Activated T-helper 9 cell treated with anti-CD3 and anti-CD28 coated beads, Interleukin-2, amount 50 U/mL, for 16 hours (primary cell): ENCODE measurements at places on chromosomes 11 and 22.

DNA sequence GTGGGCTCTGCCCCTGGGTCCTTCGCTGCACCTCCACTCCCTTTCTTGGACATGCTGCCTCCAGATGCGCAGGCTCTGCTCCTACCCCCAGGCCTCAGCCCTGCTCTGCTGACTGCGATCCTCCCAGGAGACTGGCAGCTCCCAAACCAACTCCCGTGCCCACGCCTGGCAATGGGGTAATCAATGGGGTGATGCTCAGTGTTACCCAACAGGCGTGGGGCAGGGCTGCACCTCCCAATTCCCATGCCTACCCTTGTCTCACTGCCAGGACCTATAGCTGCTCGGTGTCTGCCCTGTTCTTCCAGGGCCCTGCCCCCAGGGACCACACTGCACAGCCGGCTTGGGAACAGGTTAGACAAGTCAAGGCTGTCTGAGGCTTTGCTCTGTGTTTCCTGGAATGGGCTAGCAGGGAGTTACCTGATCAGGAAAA lies at the start of gene ALDH3B2:
ALDH3B2 (minus strand) TSS at position 182 of the 430 bp plus-strand sequence. CDS start 7,688 bp downstream, outside the sequence.
- no peak for DNase-seq

DNA sequence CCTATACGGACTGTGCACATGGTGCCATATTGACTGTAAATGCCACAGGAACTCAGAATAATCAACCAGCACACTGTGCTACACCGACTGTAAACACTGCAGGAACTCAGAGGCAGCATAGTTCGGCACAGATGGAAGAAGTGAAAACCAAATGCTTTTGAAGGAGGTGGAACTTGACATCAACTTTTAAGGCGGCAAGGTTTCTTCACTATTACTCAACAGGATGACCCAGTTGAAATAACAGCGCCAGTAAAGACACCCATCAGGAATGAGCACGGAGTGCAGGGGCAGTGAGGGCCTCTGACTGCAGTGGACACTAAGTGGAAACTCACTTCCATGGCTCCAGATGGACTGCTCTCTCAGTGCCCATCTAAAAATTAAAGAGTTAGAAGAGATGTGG lies 15.7 kb downstream of the TESMIN start:
- DNase-seq, result no peak

GRCh38 chr22:23820748-23821211 lies 18.0 kb downstream of the DERL3 start:
- DNase-seq, result no peak

- DNase-seq, result no peak
These were observed 1.2 kb downstream of the FBLN1 start for GRCh38 chr22:45503816-45504372.

DNA sequence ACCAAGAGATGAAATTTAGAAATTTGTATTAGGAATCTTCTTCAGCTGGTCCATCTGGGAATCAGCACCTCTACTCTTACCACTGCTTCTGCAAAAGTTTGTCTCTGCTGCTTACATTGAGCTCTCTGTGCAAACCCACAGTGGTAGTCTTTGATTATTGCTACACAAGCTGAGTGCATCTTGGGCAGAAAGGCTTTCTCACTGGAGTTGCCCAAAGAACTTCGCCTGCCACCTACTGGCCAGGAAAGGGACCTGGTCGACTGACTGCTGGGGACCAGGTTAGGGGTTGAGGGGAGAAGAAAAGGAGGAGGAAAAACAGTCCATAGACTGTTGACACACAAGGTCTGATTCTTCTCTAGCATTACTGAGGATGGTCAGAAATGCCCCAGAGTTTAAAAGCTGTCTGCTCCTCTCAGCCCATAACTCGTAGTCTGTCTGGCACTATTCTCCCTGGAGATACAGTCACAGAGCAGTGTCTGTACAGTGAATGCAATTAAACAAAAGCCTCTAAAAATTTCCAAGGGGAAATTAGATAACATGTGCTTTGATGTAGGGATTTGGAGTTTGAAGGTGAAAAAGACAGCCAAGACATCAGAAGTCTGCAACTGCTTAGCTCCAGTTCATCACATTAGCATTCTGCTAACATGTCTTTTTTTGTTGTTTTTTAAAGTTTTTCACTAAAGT lies 215.0 kb upstream of the CTSC start:
- peak; percentile 20 for DNase-seq

GRCh38 chr11:58742981-58743880 lies 11.5 kb upstream of the GLYAT start:
- no peak for DNase-seq

GRCh38 chr22:22550789-22551434 lies 8.2 kb downstream of the PRAME start:
- DNase-seq, result no peak

DNA sequence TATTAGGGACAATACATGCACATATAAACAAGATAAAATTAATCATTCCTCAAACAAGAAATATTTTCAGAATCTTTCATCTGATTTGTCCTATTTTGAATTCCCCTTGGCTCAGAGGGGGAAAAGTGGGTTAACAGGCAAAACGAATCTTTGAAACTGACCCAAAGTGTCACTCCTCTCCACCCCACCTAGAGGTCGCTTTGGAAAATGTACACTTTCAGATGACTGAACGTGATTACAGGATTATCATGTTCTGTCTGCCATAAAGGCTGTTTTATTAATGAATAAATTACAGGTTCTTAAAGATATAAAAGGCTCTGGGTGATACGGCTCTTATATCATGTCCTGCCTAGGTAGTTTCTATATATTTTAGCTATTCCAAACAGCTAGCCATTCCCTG lies 1735.0 kb downstream of the LRRC4C start:
- no peak for DNase-seq

- DNase-seq, result no peak
These were observed 206.1 kb upstream of the MTNR1B start for GRCh38 chr11:92763336-92763735.

GRCh38 chr22:19673660-19674059 lies 40.6 kb upstream of the SEPTIN5 start:
- no peak for DNase-seq

GRCh38 chr22:25420471-25420924 lies 144.0 kb upstream of the GRK3 start:
- DNase-seq, result no peak

GRCh38 chr22:19040888-19041703 lies 81.1 kb downstream of the DGCR2 start:
- DNase-seq, result no peak

- no peak for DNase-seq
These were observed 2.7 kb downstream of the SLC43A3 start for GRCh38 chr11:57424137-57424791.

DNA sequence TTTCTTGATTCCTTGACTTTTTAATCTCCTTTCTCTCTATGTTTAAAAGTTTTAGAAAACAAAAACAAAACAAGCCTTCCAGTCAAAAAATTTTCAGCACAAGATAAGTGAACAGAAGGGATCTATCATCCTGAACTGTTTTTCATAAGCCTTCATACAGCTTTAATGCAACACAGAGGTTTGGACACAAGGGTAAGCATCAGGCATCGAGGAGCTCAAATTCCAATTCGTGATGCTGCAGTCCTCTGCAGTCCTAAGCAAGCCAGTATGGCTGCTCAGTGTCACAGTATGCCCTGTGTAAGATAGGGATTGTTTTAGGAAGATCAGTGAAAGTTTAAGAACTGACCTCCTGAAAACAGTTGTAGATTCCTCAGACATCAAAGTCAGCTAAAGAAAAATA lies 740.9 kb downstream of the NTM start:
- DNase-seq, result no peak

- DNase-seq, result no peak
These were observed 28.7 kb downstream of the POU2F3 start for GRCh38 chr11:120268686-120269085.

DNA sequence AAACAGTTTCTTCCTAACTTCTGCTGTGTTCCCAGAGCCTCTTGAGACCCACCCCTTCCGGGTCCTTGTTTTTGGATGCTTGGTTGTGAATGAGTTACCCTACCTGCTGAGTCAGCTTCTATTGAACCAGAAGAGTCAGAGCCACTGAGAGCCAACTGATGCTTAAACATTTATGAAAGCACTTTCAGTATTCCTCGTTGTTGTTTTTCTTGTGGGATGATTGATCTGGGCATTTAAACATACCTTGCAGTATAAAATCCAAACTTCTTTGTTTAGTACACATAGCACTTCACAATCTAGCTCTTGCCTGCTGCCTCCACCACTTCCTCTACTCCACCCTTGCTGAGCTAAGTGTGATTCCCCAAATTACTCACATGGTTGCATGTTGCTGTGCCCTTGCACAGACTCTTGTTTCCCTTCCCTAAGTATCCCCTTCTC lies 5.5 kb downstream of the PRSS23 start:
- DNase-seq, result no peak

DNA sequence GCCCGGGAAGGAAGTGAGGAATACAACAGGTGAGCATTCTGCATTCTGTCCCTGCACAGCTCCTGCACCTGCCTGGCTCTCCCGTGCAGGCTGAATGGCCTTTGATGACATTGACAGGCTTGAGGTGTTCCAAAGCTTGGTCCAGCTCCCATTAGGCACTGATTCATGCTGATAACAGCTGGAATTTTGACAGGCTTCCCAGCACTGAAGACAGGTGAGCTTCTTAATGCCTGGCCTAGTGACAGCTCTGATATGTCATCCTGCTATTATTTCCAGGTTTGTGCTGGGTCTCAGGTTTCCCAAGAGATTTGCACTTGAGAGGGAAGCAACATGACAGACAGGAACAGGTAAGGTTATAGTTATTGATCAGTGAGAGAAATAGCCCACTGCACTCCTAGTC lies 58.0 kb upstream of the MTNR1B start:
- DNase-seq, result no peak

GRCh38 chr22:49735901-49736421 lies 91.7 kb downstream of the BRD1 start:
- no peak for DNase-seq

DNA sequence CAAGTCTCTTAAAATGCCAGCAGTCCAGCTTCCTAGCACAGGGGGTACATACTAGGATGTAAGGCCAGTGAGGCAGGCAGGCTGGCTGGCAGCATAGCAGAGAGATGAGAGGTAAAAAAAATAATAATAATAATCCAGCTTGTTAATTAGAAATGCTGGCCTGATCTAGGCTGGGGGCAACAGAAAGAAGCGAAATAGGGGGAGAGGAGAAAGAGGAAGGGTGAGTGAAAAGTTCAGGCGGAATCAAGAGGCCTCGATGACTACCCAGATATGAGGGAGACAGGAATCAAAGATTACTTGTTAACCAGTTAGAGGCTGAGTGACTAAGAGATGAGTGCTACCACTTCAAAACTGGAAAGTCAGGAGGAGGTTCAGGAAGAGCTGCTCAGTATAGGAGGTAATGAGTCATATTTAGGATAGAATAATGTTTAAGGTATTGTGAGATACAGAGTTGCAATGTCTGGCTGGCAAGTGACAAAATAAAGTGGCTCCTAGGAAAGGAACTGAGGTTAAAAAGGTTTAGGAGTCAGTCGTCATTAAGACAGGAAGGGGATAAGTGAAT lies 2.8 kb downstream of the ALKBH8 start:
- no peak for DNase-seq

DNA sequence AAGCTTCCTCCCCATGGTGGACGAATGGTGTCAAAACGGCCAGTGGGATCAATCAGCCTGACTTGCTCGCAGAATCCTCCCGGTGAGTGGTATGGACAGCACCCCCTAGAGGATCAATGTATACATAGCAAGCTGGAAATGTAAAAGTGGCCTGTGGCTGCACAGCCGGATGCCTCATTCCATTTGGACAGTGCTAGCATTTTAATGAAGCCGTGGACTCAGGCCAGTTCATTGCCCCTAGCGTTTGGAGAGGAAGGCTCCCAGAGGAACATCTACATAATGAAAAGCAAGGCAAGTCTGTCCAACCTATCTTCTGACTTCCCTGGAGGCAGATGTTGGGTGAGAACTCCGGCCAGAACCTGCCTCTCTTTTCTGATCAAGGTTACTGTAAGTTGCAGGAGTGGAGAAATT lies 942.3 kb downstream of the NTM start:
- no peak for DNase-seq

DNA sequence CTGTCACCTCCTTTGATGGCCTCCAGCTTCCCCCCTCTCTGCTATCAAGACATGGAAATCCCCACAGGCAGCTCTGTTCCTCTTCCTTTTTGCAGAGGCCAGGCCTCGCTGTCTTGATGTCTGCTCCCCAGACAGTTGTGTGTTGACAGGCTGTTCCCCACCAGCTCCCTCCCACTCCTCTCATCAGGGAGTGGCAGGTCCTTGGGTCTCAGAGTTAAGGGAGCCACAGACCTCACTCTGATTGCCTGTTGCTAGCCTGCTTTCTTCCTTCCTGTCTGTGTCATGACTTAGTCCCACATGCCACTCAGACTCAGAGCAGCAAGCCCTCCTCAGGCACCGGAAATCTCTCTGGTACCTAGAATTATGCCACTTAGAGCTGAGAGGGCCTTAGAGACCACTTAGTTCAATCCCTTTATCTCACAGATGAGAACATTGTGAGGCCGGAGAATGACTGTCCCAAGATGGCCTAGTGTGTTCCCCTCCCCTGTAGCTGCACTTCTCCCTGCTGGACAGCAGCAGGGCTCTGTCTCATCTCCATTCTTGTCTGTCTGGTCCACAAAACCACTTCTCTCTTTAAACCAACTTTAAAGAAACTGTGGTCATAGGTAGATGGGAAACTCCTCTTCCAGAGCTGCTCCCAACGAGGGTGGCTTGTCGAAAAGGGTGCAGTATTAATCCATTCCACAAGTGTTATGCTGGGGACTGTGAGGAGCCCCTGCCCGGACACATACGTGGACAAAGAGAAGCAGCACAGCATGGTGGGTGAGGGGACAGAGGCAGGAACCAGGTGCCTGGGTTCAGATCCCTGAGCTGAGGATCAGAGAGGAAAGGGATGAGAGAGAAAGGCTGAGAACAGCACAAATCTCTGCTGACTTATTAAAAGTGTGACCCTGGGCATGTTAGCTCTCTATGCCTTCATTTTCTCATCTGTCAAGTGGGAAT lies 4.2 kb downstream of the AMPD3 start:
- peak; percentile 38 for DNase-seq

DNA sequence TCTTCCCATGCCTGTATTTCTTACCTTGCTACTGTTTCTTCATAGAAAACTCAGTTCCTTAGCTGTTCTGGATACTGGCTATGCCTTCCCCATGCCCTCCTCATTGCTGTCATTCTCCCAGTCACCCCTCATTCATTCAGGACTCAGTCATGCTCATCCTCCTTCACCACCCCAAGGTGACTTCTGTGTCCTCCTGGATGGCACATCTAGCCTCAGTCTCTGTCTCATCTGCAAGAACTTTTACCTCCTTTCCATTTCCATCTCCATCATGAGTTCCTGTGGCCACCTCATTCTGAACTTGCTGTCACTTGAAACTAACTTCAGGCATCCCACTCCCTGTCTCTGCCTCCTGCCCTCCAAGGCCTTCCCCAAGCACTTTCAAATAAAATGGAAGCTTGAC lies 42.3 kb downstream of the PANX1 start:
- no peak for DNase-seq

GRCh38 chr11:125253795-125254525 lies 89.4 kb downstream of the PKNOX2 start:
- DNase-seq, result no peak

- no peak for DNase-seq
These were observed 760 bp upstream of the CELSR1 start for GRCh38 chr22:46537946-46538813.

DNA sequence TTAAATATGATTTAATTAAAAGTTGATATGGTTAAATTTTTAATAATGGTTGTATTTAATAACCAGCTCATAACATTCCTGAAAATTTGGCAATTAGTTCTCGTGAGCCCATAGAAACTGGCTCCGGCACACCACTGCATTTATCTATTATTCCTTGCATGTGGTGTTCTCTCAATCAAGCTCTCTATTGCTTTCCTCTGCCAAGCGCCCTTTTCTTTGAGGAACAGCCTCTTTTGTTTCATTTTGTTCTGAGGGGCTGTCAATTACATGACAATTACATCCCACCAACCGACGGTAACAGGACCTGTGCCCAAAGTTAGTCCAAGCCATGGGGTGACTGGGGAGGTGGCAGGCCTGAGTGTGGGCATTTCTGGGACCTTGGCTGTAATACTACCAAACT lies 8.1 kb downstream of the C11orf91 start:
- DNase-seq, result no peak
